ENCODE measurements at places on chromosomes 7 and 10. TPM values are rescaled to one million over a fixed set of nuclear protein-coding genes. Genes with fewer than 3 reads are reported as not detected.

The IKZF1 gene
- 232 TPM for total RNA-seq

The SNX10 gene
- total RNA-seq: 46.9 TPM

The NME8 gene
- not detected for total RNA-seq

The EN2 gene
- total RNA-seq: not detected

The BTBD16 gene
- not detected for total RNA-seq

The GBX1 gene
- not detected for total RNA-seq

The HELLS gene
- total RNA-seq: 152 TPM

The EPO gene
- 0.15 TPM for total RNA-seq

The DGKI gene
- 2.0 TPM for total RNA-seq

The AZGP1 gene
- not detected for total RNA-seq

The KAZALD1 gene
- 0.31 TPM for total RNA-seq

The TRPV5 gene
- not detected for total RNA-seq

The ZNF3 gene
- 27.4 TPM for total RNA-seq

The LRRD1 gene
- total RNA-seq: not detected

The TUBAL3 gene
- total RNA-seq: not detected

The GPR22 gene
- not detected for total RNA-seq

The MEOX2 gene
- not detected for total RNA-seq
